ENCODE measurements at places on chromosomes 3 and 15.

- no peak for DNase-seq
Measured at GRCh38 chr15:36545467-36545992, 33.9 kb upstream of the CDIN1 start.

DNA sequence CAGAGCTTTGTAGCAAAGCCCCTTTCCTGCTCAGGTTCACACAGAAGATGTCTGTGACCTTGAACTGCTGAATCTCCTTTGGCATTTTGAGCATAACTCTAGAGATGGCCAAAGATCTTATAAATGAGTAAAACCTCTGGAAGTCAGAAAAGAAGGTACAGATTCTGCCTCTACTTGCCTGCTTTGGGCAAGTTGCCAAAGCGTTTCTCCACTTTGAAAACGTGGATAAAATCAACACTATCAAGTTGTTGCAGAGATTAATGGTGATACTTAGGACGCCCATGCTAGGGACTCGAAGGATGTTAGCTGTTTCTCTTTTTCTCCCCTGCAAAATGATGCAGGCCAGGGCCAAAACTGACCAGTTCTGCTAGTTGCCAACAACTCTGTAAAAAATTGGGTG lies 68.0 kb upstream of the CMTM7 start:
- DNase-seq = no peak

DNA sequence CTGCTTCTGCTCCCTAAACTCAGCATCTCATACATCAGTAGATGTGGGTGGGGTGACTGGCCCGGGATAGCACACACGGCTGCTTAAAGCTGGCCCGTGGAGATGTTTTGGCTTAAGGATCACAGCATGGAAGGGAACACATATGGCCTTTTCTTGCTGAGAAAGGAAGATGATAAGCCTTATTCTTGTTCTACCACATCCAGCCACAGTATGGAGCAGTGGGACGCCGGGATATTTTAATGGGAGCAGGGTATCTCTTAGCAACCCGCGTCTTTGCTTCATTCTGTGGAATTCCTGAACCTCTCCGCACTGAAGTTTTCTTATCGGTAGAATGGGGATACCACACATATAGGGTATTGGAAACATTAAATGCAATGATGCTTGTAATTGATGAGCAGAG lies 94.1 kb upstream of the PROK2 start:
- no peak for DNase-seq

DNA sequence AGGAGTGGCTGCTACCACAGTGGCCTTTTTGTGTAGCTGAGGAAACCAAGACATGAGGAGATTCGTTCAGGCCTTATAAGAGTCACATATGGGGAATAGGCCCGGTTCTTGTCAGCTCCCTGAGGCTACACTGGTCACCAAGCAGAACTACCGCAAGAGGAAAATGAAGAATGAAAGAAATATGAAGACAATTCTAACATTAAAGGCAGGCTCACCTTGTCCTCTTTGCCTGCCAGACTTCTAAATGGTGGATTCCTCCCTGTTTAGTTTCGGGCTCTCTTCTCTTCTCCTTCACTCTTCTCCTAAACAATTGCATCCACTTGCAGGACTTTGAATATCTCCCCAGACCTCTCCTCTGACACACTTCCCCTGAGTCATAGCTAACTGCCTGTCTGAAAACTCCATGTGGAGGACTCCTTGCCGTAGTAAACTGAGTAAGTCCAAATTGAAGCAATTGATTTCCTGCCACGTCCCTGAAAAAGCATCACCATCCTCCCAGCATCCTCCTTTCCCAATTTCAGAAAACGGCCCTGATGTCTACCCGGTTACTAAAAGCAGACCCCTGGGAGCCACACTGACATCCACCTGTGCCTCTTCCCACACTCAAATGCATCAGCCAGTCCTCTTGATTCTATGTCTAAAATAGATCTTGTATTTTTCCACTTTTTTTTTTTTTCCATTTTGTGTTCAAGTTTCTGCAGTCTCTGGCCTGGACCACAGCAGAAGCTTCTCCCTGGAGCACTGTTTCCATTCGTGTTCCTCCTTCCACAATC lies 30.3 kb upstream of the VEPH1 start:
- no peak for DNase-seq

DNA sequence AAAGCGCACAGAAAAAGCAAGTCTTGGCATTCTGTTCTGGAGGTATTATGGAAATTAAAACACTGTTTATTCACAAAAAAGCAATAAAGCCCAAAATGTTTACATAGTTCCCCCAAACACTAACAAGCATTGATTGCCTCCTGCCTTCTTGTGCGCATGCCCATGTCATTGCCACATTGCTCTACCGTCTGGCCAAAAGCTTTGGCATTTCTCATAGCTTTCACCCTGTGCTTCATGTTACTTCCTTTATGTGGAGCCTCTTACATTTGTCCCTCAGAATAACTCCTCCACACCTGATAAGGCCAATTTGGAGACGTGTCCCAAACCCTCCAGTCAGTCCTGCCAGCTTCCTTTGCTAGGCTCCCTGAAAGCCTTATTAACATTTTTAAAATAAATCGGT lies 680.8 kb downstream of the GBE1 start:
- DNase-seq = no peak

- no peak for DNase-seq
Measured at GRCh38 chr3:16366581-16366980, 101.6 kb downstream of the OXNAD1 start.

GRCh38 chr3:10707400-10708215 lies 108.4 kb upstream of the SLC6A11 start:
- DNase-seq = no peak

- no peak for DNase-seq
Measured at GRCh38 chr15:66654361-66654738, 47.7 kb upstream of the SMAD6 start.

DNA sequence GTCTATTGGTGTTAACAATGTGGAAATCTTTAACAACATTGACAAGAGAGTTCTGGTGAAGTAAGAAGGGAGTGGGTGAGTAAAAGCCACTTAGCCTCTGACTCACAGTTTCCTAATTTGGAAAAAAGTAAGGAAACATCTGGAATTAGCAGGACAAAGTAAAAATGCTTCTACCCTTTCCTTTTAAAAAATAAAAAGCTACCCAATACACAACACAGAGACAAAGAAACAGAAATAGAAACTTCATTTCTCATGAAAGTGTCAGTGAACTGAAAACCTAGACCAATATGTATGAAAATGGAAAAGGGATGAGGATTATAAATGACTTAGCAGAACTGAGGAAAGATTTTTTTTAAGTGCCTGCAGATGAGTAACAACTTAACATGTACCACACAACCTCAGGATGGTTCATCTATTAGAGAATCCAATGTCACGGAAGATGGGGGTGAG lies 65.4 kb downstream of the SSR3 start:
- DNase-seq = no peak
